Stimulated activated CD4-positive, alpha-beta T cell treated with anti-CD3 and anti-CD28 coated beads, Interleukin-12 subunit alpha, Interleukin-12 subunit beta, amount 100 ng/mL, for 48 hours (primary cell): ENCODE measurements at places on chromosomes 1 and 21.

GRCh38 chr1:231153726-231154125 lies 8.1 kb upstream of the TRIM67 start:
- DNase-seq = no peak

DNA sequence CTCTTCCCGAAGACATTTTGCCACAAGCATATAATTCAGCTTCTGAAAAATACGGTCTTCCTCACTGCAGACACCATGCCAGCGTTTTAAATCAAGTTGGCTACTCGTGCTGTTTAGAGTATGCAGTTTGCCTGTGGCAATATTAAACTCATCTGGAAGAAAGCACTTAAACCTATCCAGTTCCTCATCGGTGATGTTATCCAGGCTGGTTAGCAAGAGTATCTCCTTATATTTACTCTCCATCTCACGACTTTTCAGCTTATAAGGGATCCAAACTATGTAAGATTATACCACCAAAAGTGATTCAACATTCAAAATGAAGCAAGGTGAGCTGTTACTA lies 9.7 kb upstream of the IFI16 start:
- DNase-seq = no peak

DNA sequence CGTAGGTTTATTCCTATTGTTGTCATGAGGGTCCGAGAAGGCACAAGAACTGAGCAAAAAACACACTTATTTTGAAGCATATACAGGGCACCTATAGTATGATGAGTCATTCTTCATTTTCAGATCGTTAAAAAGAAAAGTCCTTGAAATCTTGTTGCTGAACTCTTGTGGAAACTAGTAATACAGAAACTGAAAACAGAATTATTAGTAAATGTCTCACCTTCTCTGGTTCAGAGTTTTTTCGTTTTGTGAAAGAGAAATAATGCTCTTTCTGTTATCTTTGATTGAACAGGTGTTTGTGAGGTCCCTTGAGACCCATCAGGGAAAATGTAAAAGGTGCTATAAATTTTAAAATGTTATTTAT lies 102.0 kb upstream of the COA6 start:
- no peak for DNase-seq

GRCh38 chr1:69697340-69697739 lies 129.6 kb downstream of the LRRC7 start:
- no peak for DNase-seq

- no peak for DNase-seq
These were observed 253.5 kb downstream of the AKT3 start for GRCh38 chr1:243596431-243597062.

- no peak for DNase-seq
These were observed 56.7 kb upstream of the ETV3 start for GRCh38 chr1:157194731-157195520.

- DNase-seq = no peak
These were observed 39.3 kb upstream of the ERRFI1 start for GRCh38 chr1:8065369-8065768.

DNA sequence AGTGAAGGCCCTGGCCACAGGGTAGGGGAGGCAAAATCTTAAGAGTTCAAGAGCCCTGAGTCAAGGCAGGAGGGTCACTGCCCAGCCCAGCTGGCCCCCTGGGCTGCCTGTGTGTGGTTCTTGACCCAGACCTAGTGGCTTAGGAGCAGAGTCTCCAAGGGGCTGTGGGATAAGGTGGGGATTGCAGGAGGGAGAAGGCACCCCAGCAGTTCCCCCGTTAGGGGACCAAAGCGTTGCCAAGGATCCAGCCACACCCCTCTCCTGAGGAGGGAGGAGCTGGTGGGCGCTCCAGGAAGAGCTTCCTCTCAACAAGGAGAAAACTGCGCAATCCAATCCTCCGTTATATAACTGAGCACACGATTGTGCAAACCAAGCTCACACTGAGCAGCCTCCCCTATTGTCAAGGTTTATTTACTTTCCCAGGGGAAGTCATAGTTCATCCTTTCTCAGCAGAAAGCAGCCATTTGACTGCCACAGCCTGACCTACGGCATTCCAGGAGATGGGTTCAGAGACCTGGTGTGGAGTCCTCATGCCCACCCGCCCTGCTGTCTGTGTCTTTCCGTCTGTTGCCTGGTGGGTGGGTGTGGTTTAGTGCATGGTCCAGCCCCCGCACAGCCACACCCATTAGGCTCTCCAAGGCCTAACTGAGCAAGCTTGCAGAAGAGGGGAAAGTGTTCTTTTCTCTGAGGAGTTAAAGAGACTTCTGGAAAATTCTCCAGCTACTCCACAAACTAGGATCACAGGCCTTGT lies 3.5 kb downstream of the EPHX1 start:
- DNase-seq = no peak

- DNase-seq = no peak
These were observed 26.0 kb downstream of the RCOR3 start for GRCh38 chr1:211285196-211285595.
